ENCODE measurements at places on chromosomes 11 and 22.

GRCh38 chr22:33255791-33256190 lies 197.6 kb upstream of the SYN3 start:
- DNase-seq: no peak

DNA sequence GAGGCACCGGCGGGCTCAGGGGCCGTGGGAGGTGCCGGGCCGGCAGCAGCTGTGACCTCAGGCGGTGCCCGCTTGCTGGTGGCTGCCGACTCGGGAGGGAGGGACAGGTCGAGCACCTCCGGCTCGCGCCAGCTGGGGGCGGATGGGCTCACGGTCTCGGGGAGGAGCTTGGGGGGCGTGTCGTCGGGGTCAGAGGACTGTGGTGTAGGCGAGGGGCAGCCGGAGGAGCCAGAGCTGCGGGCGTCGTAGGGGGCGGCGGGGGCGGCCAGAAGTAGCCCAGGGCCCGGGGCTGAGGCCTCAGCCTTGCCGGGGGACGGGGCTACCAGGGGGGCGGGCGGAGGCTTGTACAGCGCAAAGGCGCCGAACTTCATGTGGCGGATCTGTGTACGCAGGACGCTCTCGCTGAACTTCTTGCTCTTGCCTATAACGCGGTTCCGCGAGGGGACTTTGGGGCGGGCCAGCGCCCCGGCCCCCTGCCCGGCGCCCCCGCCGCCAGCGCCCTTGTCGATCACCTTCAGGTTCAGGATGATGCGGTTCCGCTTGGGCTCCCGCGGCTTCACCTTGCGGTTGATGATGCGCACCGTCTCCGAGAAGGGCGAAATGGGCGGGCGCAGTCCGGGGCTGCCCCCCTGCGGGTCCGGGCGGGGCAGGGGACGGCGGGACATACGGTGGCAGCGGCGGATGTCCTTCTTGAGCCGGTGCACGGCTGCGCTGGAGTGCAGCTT lies 5.5 kb downstream of the CBX6 start:
- no peak for DNase-seq

GRCh38 chr11:22432291-22433093 lies 94.3 kb downstream of the SLC17A6 start:
- no peak for DNase-seq

GRCh38 chr11:69308936-69309615 lies 15.1 kb downstream of the MYEOV start:
- DNase-seq: no peak

GRCh38 chr11:79342686-79343085 lies 98.1 kb downstream of the TENM4 start:
- DNase-seq: no peak

DNA sequence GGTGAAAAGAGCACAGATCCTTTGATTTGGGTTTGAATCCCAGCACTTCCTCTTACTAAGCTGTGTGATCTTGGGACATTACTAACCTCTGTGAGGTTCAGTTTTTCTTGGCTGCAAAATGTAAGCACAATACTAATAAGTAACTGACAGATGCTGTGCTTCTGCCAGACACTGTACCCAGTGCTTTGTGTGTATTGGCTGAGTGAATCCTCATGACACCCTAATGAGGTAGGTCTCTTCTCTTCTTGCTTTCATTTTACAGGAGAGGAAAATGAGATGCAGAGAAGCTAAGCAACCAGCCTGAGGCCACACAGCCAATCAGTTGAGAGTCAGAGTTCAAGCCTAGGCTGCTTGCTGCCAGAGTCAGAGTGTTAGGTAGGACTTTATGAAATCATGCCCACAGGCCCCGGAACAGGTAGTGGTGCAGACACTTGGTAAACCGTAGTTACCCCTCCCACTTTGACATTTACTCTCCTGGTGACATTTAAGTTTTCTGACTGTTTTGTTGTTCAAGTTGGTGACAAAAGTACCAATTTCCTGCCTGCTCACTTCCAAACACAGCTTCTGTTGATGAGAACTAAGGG lies 21.2 kb downstream of the PTPRJ start:
- DNase-seq: no peak

- DNase-seq: no peak
These were observed 246.6 kb downstream of the FAM76B start for GRCh38 chr11:95542868-95543551.

GRCh38 chr11:110513259-110513801 lies 83.6 kb downstream of the FDX1 start:
- DNase-seq: no peak

GRCh38 chr11:103584720-103585119 lies 451.7 kb upstream of the DDI1 start:
- no peak for DNase-seq

GRCh38 chr11:31807799-31808667 lies 3.1 kb downstream of the PAX6 start:
- DNase-seq: no peak

DNA sequence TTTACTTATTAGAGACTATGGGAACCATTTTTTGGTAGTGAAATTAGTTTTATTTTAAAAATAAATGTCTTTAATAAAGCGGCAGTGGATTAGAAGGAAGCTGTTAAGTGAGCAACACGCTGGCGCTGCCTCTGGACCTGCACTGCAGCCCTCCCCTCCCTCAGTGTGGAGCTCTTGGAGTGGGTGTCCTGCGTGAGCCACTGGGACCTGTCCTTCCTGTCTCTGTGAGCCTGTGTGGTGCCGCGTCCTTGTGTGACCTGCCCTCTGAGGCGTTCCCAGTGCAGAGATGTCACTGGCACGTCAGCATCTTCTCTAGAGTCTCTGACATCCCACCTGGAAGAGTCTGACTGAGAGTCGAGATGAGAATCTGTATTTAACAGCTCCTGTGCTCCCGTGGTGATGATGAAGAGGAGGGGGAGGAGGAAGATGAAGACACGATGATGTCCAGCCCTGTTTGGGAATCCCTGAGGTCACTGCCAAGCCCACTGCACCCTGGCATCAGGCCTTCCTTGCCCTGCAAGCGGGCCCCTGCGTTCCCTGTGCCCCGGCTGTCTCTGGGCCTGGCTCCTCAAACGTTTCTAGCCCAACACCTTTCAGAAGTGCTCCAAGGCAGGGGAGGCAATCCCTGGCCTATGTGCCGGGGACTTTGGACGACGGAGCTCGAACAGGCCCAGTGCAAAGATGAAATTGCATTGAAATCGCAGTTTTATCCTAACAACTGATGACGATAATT lies 271.8 kb downstream of the TBC1D22A start:
- DNase-seq: no peak

DNA sequence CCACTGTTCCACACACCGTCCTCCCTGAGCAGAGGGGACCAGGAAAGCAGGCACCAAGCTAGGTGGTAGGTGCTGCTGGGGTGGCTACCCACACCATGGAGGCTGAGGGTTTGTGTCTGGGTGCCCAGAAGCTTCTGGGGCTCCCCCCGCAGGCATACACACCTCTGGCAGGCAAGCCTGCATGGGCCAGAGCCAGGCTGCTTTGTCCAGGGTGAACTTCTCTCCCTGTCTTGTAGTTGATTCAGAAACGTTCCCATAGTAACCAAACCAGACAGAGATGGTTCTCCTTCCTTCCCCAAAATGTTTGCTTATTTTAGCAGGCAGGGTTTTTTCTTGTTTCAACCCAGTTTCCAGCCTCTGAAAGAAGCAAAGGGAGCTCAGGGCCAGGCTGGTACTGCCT lies 40.9 kb upstream of the SUSD2 start:
- no peak for DNase-seq

DNA sequence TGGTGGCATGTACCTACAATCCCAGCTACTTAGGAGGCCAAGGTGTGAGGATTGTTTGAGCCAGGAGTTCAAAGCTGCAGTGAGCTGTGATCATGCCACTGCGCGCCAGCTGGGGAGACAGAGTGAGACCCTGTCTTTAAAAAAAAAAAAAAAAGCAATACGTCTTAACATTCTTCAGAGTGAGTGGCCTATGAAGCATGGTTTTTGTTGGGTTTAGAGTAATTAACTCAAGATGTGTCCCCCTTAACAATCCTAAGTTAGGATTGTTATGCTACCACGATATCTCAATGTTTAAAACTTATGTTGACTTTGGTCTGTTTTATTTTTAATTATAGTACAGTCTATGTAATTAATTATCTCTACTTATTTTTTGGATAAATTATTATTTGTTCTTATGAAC lies 156.1 kb downstream of the HIPK3 start:
- no peak for DNase-seq

- peak; percentile 29 for DNase-seq
These were observed at the start of gene P4HA3 for GRCh38 chr11:74311352-74311926. Gene P4HA3, minus strand, starts transcription at chr11:74311640. Its CDS starts 29 bp downstream, at chr11:74311611.

- DNase-seq: no peak
These were observed 79.8 kb upstream of the CNTN5 start for GRCh38 chr11:98940913-98941312.

DNA sequence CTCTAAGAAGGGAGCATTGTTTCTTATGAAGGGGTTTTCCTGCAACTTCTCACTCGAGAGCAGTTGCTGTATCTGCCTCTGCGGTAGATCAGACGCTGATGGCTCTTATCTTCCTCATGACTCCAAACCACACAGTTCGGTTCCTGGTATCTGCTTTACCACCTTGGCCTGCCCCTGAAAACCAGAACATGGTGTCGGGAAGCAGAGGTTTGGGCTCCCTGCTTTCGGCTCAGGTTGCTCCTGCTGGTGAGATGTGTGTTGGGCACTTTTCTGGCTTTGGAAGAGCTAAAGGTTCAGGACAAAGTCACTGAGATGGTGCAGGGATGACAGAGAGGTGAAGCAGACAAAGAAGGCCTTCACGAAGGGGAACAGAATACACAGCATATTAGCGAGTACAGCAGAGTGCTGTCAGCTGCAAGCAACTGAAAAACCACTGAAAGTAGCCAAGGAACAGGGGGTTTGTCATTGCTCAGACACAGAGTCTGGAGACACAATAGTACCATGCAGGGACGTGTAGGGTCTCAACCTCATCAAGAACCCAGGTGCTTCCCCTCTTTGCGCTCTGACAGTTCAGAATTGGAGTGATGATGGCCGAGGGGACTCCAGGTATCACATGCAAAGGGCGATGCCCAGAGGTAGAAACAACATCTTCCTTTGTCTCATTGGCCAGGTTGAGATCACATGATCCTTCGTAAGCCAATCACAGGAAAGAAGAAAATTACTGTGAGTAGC lies 11.9 kb upstream of the CSF2RB start:
- DNase-seq: no peak

DNA sequence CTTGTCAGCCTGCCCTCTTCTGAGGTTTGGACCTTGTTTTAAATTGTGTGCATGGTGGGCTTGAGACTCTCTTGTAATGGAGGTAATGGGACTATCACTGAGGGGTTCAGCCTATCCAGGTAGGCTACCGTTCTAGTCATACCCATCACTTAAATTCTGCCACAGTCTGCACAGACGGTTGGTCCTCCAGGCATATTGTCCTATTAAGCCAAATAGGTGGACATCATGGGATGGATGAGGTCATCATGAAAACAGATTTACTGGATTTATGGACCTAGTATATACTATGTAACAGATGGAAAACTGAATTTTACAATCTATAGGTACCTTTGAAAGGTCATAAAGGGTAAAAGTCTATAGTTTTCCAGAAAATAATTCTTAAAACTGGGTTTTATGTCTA lies 9.1 kb upstream of the RBM4 start:
- DNase-seq: no peak

- no peak for DNase-seq
These were observed 341 bp downstream of the NAALADL1 start for GRCh38 chr11:65058012-65058411.

GRCh38 chr11:123429913-123430720 lies at the start of gene GRAMD1B:
Gene GRAMD1B, plus strand, starts transcription at chr11:123430269. Its CDS starts 524 bp downstream, at chr11:123430793.
- peak; percentile 34 for DNase-seq

- DNase-seq: no peak
These were observed 11.3 kb downstream of the VPS37C start for GRCh38 chr11:61149624-61150615.

DNA sequence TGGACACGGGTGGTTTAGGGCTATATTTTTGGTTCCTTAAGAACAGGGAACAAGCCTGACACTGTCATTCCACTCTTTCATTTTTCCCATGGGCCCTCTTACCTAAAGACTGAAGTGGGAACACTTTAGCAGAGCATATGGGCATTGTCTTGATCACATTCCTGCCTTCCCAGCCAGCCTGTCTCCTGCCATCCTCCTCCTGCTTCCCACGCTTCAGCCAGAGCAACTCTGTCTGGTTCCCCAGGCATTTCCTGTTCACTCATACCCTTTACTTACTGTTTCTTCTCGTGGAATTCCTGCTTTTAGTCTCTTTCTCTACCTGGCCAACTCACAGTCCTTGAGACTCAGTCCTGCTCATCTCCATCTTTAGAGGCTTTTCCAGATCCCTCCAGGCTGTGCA lies 22.8 kb downstream of the MRPL16 start:
- DNase-seq: no peak

- DNase-seq: no peak
These were observed 25.4 kb downstream of the MMP20 start for GRCh38 chr11:102599642-102600261.

- no peak for DNase-seq
These were observed 304.8 kb upstream of the DDI1 start for GRCh38 chr11:103731670-103732069.

DNA sequence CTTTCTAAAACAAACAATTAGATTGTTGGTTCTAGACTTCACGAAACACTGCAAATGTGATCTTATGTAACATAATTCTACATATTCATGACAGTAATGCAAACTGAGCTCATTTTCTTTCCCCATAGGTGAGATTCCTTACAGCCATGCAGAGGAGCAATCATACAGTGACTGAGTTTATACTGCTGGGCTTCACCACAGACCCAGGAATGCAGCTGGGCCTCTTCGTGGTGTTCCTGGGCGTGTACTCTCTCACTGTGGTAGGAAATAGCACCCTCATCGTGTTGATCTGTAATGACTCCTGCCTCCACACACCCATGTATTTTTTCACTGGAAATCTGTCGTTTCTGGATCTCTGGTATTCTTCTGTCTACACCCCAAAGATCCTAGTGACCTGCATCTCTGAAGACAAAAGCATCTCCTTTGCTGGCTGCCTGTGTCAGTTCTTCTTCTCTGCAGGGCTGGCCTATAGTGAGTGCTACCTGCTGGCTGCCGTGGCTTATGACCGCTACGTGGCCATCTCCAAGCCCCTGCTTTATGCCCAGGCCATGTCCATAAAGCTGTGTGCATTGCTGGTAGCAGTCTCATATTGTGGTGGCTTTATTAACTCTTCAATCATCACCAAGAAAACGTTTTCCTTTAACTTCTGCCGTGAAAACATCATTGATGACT lies 1.5 kb downstream of the OR9G1 start:
- no peak for DNase-seq

- no peak for DNase-seq
These were observed 706 bp upstream of the SCYL1 start for GRCh38 chr11:65524014-65524740.

DNA sequence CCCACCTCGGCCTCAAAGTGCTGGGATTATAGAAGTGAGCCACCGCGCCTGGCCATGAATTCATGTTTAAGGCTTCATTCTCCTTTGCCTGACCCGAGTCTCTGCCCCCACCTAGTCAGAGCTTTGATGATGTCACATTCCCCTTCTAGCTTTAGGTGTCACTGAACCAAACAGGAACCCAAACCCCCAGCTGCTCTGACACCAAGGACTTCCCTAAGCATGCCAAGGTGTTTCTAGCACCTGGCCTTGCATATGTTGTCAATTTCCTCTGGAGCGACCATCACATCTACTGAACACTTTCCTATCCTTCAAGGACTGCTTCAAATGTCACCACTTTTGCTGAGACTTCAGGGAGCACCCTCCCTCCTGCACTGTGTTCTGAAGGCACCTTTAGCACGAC lies 2.3 kb downstream of the F2 start:
- DNase-seq: no peak

- DNase-seq: no peak
These were observed 14.2 kb downstream of the SMPD1 start for GRCh38 chr11:6404342-6405051.

GRCh38 chr11:26947379-26947844 lies 46.5 kb upstream of the FIBIN start:
- DNase-seq: no peak

- DNase-seq: peak; percentile 46
These were observed 603 bp downstream of the ESRRA start for GRCh38 chr11:64305691-64306562.
